Skin of body (tissue), 3 donors: ENCODE measurements at places on chromosomes 5 and 9.

DNA sequence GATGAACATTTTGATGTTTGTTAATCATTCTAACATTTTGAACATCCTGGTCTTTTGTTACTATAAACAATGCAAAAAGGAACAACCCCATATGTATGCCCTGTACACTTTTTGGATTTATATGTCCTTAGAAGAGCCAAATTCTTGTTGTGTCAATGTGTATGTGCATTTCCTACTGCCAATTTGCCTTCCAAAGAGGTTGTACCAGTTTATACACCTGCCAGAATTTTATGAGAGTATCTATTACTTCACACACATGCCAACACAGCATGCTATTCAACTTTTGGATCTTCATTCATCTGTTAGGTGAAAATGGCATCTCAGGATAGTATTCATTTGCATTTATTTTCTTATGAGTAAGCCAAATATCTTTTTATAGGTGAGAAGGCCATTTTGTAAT, 162.0 kb upstream of the SEMA6A start:
- no peak for DNase-seq

DNA sequence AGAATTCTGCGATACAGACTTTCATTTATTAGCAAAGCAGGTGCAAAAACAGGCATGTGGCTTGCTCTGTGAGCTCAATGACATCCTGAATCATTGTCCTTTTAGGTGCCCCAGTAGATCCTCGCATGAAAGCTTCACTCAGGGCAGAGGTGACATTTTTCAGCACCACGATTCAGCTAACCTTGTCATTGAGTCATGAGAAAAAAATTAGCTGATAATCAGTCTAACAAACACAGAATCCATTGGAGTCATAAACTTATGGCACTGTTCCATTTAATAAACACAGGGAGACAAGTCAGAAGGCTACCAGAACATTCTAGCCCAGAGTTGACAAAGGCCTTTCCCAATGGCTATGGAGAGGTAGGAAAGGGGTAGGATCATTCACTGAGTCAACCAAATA, 104.8 kb upstream of the RAD23B start:
- DNase-seq: no peak

GRCh38 chr5:172420235-172420939, 33.9 kb downstream of the SH3PXD2B start:
- peak; percentile 92 for DNase-seq

DNA sequence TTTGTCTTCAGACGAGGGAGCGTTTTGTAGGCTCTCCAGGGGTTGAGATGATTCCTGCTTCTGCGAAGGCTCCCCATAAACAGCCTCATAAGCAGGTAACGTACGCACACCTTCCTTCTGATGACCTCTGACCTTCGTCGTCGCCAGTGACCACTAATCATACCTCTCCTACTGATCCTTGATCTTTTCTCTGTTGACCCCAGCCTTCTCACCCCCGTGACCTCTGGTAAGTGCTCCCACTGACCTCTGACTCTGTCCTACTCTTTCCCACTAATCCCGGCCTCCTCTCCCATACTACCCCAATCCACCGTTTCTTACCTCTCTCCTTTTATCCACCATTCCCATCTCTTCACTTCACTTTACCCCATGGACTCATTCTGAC, 345 bp downstream of the DNAI1 start:
- no peak for DNase-seq

- no peak for DNase-seq
Observed at GRCh38 chr5:401146-402034, 41.6 kb upstream of the EXOC3 start.

DNA sequence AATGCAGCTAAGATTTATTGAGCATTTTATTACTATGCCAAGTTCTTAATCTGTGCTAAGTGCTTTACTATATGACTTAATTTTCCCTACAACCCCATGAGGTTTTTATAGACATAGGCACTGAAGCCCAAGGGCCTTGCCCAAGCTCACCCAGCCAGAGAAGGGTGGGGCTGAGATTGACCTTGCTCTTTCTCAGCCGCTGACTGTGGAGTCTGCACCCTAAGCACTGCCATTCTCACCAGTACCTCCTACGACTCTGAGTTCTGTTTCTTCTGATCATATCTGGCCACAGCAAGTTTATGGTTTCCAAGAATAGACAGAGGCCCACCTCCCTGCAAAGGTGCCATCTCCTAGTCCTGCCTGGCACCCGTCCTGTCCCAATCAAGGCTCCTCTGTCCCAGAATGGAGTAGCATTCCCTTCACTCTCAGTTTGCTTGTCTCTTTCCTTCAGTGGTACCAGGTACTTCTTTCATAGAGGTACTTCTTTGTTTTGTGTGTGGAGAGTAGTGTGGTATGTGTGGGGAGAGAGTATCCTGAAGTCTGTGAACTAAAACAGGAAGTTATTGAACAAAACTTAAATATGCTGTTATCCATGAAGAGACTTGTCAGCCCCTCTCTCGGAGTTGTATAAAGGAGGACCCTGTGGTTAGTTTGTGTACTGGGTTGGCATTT, 42.6 kb downstream of the CSF1R start:
- no peak for DNase-seq

DNA sequence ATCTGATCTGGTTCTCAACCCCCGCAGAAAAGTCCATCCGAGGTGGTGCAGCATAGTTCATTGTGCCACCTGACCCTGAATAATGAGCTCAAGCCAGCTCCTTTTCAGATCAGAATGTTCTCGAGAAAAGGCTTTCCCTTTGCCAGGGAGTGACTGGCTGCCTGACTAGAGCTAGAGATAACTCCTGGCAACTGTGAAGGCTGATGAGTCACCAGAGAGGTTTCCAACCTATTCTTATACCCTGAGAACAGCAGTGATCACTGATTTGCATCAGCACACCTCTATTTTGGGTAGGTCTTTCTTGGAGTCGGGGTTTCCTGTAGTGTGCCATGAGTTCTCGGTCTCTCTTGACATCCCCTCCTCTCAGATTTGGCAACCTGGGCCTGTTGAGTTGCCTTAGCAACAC, 127.9 kb downstream of the PIK3R1 start:
- DNase-seq: no peak

GRCh38 chr5:79743846-79744605, 54.4 kb downstream of the CMYA5 start:
- no peak for DNase-seq

- DNase-seq: no peak
Observed at GRCh38 chr9:120312031-120312430, 267.9 kb downstream of the CDK5RAP2 start.

DNA sequence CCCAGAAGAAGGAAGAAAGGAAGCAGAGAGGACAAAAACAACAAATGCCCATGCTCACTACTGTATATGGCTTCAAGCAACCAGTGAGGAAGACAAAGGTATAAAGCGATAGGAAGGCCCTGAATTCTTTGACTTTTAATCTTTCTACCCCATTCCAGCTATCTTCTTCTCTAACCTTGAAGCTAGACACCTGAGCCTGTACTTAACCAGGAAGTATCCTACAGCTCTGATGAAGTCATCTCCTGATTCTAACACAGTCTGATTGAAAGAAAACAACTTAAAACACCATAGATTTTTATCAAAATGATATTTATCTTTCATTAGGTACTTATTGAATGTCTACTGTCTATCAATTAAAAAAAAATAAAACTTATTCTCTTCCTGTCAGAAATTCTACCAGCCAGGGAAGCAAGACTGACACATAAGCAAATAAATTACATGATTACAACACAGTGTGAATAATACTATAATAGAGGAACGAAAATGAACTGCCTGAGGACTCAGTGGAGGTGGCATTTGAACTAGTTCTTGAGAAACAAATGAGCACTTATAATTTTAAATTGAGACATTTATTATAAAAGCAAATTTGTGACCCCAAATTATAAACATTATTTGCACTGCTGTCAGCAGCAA, 123.3 kb upstream of the ELL2 start:
- no peak for DNase-seq

DNA sequence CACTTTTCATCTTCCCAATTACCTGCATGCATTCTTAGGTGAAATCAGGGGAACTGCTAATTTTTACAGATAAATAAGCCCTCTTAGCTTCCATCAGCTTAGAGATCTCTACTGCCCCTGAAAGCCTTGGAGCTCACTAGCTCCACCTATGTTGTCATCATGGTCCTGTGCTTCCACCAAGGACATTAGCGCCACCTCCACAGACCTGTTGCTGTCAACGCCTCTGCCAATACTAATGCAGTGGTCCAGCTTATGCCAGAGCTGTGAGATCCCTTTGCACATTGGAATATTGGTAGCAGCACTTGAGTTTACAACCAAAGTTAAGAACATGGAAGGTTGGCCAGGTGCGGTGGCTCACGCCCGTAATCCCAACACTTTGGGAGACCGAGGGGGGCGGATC, 7.7 kb upstream of the SHISAL2B start:
- DNase-seq: no peak

DNA sequence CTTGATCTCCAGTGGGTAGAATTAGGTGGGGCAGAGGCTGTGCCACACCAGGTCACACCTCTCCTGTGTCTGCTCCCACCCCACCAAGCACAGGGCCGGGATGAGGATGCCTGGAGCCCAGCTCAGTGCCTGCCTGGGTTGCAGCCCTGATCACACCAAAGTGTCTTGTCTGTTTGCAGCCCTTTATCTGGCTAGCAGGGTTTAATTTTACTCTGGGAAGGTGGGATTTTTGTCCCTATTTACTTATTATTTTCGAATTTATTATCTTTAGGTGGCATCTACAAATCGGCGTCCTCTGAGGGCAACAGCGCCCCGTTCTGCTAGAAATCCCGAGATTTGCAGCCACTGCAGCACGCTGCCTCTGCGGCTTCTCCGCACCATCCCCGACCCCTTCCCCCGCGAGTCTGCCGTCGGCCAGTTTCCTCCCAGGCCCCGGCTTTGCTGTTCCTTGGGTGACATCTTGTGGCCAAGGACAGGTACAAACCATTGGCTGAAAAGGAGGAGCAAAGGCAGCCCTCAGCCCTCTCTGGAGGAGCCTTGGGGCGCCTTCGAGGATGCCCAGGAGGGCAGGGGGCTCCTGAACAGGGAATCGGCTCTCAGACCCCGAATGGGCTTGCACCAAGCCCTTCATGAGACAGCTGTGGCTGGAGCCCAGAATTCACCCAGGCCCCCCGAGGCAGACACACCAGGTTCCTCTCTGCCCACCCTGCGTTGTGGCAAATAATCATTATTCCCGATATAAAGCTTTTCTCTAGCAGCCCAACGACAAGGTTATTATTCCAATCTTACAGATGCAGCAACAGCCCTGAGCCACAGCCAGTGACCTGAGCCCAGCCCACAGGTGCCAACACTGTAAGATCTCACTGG, 113.0 kb downstream of the GAPVD1 start:
- DNase-seq: peak; percentile 35

- DNase-seq: no peak
Observed at GRCh38 chr5:130109152-130109551, 204.9 kb downstream of the CHSY3 start.

- no peak for DNase-seq
Observed at GRCh38 chr9:98688710-98689495, 19.8 kb downstream of the GABBR2 start.

GRCh38 chr5:179668391-179668790, 12.4 kb downstream of the CBY3 start:
- no peak for DNase-seq

DNA sequence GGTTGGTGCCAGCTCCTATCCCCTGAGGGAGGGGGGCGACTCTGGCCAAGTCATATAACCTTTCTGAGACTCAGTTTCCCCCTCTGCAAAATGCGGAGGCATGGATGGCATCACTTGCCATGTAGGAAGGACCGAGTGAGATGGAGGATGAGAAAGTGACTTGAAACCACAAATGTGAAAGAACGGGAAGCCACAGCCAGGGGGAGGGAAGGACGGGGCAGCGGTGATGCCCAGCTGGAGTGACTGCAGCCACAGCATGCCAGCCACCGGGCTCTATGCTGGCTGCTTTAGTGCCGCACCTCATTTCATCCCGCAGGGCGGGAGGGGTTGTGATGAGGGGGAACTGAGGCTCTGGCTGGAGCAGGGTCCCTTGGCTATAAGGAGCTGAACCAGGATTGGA, 74.5 kb downstream of the HMCN2 start:
- DNase-seq: no peak

- no peak for DNase-seq
Observed at GRCh38 chr5:160548949-160549645, 127.4 kb downstream of the PTTG1 start.

GRCh38 chr9:33049680-33050361, 24.7 kb downstream of the DNAJA1 start:
- no peak for DNase-seq

DNA sequence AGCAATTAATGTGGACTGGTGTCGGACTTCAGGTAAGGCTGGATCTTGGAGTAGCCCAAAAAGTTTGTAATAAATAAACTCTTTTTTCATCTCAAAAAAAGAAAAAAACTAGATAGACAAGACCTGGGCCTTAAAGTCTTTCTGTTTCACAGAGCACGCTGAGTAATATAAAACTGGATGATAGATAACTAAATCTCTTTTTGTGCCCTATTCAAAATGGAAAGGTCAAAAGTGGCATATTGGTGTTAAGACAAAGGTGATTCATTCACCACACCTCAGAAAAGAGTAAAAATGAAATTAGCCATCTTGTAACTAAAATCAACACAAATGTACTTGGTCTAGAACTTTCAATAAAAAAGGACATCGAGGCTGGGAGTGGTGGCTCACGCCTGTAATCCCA, 30.3 kb upstream of the RFK start:
- DNase-seq: no peak

GRCh38 chr5:35304291-35304690, 74.0 kb upstream of the PRLR start:
- DNase-seq: peak; percentile 41

DNA sequence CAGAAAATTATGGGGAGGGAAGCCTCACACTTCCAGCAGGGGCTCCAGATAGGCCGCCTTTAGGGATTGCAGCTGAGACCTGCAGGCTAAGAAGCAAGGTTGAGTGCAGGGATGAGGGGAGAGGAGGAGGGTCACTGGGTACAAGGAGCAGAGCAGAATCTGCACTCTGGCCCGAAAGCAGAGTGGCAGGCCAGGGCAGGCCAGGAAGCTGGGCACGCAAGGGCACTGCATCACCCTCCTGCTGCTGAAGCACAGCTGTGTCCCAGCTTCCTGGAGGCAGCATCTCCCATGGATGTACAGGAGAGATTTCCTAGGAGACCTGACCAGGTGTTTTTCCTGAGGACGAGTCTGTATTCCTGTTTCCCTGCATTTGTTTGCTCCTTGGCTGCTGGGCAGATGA, 92.1 kb downstream of the SYK start:
- no peak for DNase-seq

DNA sequence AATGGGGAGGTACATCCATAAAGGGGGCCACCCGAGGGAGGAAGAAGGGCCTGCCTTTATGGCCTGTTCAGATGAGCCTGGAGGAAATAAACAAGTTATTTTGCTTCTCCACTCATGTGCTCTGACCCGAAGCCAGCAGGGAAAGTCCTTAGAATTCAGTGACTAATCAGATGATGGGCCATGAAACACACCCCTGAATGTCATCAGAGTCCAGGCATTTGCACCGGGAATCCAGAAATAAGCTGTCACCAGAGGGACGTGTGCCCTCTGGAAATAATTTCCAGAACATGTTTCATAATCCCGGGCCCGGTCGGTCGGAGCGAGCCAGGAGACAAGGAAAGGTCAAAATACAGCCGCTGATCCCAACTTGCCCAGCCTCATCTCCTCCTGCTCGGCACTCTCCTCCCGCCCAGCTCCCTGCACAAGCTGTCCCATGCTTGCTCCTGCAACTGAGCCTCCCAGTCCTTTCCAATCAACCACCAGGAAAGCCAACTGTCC, 73.6 kb upstream of the ZNF622 start:
- DNase-seq: peak; percentile 17

GRCh38 chr9:76581731-76582130, 122.7 kb downstream of the GCNT1 start:
- DNase-seq: no peak

- DNase-seq: peak; percentile 42
Observed at GRCh38 chr5:5492087-5492933, 69.8 kb downstream of the ICE1 start.
